Activated naive CD4-positive, alpha-beta T cell treated with Interleukin-2 at 50 U/mL for 16 hours (primary cell): ENCODE measurements at places on chromosomes 1 and 21.

- no peak for DNase-seq
Measured at GRCh38 chr21:37704751-37705150, 211.5 kb downstream of the KCNJ6 start.

DNA sequence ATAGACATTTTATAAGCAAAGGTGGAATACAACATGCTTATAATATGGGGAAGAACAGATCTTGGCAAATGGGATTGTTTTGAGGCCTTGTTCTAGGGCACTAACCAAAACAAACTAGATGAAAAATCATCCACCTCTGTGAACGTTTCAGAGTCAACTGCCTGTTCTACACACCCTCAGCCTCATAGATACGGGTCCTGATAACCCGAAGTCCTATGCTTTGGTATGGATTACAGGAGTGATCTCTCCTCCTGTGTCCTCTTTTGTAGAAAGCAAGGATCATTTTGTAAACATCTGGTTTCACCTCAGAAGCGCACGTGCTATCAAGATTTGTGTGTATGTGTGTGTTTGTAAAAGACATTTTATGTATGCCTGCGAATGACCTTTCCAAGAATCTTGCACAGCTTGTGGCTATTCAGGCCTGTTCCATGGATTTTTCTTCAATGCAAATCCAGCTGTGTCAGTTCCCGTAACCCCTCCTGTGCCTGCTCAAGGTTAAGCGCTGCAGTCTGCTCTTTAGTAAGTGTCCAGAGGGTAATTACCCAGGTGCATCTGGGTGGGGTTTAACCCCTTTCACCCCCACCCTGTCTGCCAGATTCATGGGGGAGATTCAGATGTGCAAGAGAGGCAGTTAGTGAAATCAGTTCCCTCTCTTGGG is 132.4 kb downstream of the ROR1 start:
- DNase-seq, result no peak

DNA sequence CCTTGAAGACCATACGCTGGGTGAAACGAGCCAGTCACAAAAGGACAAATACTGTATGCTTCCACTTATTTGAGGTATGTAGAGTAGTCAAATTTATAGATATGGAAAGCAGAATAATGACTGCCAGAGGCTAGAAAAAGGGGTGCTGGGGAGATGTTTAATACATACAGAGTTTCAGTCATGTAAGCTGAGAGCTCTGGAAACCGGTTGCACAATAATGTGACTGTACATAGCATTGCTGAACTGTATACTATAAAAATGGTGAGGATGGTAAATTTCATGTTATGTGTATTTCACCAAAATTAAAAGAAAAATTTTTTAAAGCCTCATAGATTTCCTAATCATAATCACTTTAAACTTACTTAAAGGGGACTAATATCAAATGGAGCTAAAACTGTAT is 110.8 kb downstream of the ZZZ3 start:
- no peak for DNase-seq

DNA sequence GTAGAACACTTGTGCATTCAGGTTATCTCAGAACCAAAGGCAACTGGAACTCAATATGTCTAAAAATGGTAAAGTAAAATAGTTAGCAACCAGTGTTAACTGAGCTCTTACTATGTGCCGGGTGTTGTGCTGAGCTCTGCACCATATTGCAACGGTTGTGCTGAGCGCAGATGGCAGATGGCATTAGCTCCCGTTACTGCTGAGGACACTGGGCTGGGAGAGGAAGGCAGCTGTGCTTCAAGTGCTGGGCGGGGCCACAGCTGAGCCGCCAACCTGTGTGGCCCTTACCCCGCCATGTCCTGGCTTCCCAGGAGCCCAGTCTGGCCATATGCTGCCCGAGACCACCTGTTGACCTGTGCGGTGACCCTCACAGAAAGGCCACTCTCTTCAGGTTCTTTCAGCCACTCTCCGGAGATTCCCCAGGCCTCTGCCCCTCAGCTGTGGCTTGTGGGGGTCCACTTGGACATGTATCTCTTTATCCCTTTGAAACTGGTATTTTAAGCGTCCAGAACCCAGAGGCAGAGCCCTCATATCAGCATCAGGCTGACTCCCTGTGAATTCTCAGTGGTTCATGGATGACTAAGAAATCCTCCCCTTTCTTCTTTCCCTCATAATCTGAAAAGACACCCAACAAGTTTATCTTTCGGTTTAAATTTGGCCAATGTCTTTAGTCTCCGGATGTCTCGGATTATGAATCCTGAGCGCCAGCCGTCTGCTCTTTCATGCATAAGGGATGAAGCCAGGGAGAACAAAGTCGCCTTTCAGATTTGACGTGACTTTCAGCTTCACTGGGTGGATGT is 26.4 kb downstream of the LDLRAP1 start:
- DNase-seq, result no peak

DNA sequence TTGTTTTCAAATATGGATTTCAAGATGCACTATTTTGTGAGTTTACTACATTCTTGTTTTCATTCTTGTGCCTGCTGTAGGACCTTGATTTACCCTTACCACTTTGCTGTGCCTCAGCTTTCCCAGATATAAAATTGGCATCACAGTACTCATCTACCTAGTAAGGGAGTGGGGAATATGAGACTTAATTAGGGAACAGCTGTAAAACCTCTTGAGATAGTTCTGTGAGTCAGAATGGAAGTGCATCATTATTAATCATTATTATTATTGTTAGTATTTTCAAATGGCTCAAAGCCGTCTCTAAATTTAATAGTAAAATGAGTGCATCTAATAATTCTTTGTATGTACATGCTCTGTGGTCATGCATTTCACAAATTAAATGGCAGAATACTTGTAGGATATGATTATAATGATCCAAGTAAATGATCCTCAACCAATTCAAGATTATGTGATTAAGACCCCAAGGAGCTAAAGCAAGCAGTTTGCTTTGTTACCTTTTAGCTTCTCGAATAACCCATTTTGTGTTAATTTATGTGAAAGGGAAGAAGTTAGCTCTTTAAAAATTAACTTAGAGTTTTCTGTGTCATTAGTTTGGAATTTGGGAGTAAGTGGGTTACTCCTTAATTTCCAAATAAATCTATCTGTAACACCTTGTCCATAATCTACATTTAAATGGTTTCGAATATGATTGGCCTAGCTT is 155.4 kb downstream of the NFIA start:
- no peak for DNase-seq

DNA sequence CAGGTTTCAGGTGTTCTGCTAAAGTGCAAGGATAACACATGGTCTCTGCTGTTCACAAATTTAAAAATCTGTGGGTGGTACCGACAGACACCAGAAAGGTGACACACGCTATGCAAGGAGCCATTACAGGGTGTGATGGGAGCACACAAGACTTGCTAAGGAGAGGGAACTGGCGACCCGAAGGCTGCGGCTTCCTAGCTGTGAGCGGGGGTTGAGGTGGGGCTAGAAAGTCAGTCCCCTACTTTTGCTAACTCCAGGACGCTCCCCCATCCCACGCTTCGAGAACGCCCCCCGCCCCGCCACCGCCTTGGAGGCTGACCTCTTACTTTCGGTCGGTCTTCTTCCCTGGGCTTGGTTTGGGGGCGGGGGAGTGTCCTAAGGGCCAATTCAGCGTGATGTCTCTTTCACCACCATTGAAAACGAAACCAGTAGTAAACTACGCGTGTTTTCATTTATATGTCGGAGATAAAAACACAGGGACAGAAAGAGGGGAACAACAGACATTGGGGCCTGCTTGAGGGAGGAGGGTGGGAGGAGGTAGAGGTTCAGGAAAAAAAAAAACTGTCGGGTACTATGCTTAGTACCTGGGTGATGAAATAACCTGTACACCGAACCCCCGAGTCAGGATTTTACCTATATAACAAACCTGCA is 1.1 kb downstream of the CKS1B start:
- DNase-seq, result peak; percentile 72

- no peak for DNase-seq
Measured at GRCh38 chr1:149927056-149927562, 494 bp downstream of the SF3B4 start.

- no peak for DNase-seq
Measured at GRCh38 chr1:157107702-157108101, 8.1 kb upstream of the ETV3L start.

- no peak for DNase-seq
Measured at GRCh38 chr1:43935711-43936427, 2.3 kb downstream of the ARTN start.

DNA sequence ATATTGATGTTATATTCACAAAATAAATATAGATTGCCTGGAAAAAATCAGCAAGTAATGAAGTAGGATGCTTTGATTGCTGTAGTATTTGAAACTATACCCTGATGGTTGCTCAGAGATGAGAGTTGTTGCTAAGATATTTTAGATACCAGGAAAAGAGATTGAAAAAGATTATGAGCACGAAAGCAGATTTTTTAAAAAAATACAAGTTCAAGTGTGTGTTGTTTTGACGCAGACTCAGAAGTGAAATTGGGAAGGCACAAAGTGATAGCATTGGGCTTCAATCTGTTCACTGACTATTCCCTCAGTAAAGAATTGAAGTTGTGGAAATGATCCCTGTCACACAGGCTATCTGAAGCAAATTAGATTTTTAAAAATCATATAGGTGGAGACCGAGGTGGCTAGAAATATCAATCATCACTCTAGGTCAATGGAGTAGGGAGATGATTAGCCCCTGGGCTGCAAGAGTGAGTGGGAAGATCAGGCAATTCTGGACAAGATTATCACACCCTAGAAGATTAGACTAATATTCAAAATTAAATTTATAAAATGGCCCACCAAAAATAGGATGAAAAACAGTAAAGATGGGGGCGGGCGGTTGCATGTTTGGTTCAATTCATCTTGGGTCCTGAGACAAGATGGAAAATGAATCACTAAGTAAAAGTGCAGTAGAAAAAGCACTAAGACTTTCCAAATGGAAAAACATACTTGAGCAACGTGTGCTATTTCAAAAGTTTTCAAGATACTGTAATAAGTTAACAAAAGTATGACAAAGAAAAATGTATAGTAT is 41.5 kb upstream of the LRRC8D start:
- DNase-seq, result peak; percentile 33

DNA sequence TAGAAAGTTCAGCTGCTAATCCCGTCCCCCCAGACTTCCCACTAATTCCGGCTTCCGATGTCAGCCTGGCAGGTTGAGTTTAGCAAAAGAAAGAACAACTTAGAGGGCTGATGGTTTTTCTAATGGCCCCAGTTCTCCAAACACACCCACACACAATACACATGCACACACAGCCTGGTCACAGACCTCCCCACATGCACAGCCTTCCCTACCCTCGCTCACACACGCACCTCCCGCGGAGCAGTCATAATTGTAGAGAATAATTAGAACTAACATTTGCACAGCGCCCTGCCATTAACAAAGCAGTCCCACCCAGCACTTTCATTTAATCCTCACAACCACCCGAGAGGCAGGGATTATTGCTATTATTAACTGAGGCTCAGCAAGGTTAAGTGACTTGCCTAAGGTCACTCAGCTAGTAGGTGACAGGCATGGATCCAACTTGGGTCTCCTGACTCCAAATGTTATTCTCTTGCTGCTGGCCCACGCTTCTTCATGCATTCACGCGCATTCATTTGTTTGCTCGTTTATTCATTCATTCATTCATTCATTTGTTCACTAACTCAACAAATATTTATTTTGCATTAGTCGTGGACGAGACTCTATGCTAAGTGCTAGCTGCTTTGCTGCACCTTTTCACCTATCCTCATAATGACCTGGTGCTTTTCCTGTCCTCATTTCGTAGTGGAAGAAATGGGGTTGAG is 274.9 kb downstream of the FOXD2 start:
- no peak for DNase-seq

- no peak for DNase-seq
Measured at GRCh38 chr1:102045752-102046151, 49.0 kb upstream of the OLFM3 start.

- no peak for DNase-seq
Measured at GRCh38 chr1:198141668-198142351, 15.0 kb upstream of the NEK7 start.

GRCh38 chr1:223153177-223154119 is 10.4 kb upstream of the TLR5 start:
- no peak for DNase-seq

DNA sequence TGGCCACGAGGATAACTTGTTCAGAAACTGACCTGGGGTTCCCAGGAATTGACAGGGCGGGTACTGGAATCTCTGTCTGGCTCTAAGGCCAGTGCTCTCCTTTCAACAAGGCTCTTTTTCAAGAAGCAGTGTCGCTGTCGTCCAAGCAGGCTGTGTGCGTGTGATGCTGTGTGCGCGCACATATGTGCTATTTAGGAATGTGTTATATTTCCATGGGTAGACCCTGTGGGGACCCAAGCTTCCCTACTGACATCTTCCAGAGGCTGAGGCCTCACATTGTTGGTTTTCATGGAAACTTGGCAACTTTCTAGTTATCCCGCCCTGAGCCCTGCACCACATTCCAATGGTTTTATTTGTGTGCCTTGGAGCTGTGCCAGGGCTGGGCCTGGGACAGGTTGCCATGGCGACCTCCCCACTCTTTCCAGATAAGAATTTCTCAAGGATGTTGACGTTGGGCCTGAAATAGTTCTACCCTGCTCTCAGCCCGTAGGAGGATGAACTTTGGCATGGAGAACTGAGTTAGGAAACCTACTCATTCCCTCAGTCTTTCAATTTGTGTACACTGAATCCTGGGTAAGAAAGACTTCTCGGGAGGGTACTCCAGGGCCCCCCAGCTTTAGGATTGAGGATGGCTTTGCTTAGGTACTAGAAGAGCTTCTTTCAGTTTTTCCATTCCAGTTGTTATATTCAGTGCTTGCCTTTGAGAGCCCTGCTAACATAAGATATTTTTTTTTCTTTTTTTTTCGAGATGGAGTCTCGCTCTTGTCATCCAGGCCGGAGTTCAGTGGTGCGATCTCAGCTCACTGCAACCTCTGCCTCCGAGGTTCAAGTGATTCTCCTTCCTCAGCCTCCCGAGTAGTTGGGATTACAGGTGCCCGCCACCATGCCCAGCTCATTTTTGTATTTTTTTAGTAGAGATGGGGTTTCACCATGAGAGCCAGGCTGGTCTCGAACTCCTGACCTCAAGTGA is 38.8 kb upstream of the SRSF10 start:
- DNase-seq, result no peak

DNA sequence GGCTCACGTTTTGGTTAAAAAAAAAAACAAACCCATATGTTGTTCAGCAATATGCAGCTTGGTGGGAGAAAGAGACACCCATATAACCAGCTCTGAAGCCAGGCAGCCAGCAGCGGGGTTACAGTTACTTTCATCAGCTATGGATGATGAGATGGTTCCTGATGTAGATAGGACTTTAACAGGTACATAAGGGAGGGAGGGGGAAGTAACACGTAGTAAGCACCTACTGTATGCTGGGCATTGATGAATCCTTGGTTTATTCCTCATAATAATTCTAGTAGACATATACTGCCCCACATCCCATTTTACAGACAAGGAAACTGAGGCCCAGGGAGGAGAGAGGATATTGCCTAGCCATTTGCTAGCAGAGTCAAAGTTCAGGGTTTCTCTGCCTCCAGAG is 2.0 kb downstream of the SLC1A7 start:
- no peak for DNase-seq

DNA sequence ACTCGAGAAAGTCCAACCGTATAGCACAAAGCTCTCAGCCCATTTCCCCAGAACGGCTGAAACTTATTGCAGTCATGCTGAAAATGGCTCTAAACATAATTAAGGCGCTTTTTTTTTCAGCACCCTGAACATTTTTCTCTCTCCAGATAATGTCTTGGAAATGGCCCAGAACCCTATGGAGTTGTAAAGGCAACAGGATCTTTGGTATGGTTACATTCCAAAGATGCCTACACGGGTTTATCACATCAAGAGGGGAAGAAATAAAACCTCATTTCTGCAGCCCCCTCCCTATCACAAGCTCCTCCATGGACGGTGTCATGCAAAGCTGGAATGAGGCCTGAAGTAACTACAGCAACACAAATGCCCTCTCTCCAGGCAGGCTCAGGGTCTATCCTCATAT is 126.4 kb upstream of the GALNT2 start:
- DNase-seq, result no peak

GRCh38 chr1:18918417-18918816 is 16.1 kb upstream of the ALDH4A1 start:
- no peak for DNase-seq
